Stimulated activated naive CD4-positive, alpha-beta T cell treated with Interleukin-2 at 50 U/mL for 16 hours (primary cell): ENCODE measurements at places on chromosomes 12 and 14.

DNA sequence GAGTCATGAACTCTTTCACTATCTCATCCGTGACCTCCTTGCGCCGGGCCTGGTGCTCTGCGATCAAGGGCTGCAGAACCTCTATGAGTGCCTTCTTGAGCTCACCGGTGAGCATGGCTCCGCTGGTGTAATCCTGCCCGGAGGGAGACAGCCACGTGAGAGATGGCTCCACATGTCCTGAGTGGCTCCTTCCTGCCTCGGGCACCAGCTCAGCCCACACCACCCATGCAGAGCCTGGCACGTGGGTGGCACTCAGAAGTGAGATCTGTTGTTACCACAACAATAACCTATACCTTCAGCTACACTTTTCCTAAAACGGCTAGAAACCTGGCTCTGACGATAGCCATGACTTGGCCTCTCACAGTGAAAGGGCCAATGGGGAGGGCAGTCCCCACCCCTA lies 11.8 kb downstream of the SLC25A47 start:
- DNase-seq = no peak

- no peak for DNase-seq
Observed at GRCh38 chr14:72549026-72549425, 344.9 kb downstream of the DPF3 start.

DNA sequence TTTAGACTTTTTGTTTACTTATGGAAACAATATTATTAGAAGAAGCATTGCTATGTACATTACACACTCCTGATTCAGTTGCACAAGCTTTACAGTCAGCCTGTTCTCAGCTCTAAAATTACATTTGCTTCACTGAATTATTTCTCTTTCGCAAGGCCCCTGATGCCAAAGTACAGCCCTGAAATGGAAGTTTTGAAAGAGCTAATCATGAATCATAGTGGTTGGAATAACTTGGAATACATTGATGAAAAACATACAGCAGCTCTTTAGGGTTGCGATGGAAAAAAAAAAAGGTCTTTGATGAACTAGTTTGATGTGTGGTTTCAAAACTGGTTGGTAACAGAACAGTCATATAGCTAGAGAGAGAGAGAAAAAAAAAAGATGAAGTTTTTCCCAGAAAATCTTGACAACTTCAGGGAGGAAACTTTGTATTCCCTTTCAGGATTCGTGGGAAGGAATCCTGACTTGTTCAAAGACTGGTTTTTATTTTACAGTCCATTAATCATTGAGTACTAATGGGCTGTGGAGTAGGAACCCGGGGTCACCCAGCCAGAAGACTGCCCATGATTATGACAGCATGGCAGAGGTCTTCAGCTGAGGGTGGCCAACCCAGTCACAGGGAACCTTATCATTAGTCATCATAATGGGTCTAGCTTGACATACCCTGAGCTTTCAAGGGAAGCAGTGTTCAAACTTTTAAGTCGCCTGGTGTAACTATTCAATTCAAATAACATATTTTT lies 460.1 kb downstream of the NAV3 start:
- no peak for DNase-seq

GRCh38 chr12:71999795-72000194 lies 61.1 kb downstream of the TPH2 start:
- no peak for DNase-seq

DNA sequence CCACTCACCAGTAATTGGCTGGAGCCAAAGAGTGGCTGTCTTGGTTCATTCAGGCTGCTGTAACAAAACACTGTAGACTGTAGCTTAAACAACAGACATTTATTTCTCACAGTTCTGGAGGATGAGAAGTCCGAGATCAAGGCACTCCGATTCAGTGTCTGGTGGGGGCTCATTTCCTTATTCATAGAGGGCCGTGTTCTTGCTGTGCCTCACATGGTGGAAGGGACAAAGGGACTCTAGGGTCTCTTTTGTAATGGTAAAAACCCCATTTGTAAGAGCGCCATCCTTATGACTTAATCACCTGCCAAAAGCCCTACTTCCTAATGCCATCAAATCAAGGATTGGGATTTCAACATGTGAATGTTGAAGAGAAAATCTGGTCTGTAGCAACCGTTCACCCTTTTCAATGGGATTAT lies 34.7 kb upstream of the CDKN3 start:
- no peak for DNase-seq

GRCh38 chr12:77679686-77680085 lies 151.0 kb upstream of the NAV3 start:
- no peak for DNase-seq

DNA sequence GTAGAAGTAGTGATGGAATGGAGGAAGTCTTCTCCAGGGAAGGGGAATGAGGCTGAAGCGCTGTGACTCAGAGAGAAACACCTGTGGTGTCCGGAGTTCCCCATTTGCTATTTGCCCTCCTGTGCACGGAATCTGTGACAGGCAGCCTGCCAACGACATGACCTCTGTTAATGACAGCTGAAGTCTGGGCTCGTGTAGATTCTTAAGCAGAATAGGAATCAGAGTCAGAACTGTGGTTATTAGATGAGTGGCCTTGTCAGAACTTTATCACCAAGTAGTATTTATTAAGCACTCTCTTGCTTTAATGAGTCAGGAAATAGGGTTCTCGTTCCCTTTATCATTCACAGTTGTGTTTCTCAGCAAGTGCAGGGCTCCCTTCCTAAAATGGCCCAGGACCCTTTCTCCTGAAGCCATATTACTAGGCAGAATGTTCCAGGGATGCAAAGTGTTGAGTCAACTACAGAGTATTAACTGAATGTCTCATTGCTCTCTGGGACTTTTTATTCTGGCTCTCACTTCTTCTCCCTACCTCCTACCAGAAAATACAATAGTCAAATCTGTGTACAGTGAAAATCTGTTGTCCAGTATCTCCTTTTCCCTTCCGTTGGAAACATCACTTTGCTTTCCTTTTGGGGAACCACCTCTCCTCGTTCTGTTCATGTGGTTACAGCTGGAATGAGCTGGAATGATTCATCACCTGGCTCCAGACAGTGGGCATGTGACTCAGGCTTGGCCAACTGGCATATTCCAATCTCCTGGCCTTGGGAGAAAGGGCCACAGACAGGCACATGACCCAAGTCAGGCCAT lies 77.8 kb upstream of the MAX start:
- peak; percentile 47 for DNase-seq
